GM19239 (cell line): ENCODE measurements at places on chromosomes 6 and 20.
A peak's percentile ranks its signal among the peaks of the same experiment; 100 is the strongest.

GRCh38 chr6:157283900-157284737, 39.2 kb downstream of the TMEM242 start:
- DNase-seq, result no peak

DNA sequence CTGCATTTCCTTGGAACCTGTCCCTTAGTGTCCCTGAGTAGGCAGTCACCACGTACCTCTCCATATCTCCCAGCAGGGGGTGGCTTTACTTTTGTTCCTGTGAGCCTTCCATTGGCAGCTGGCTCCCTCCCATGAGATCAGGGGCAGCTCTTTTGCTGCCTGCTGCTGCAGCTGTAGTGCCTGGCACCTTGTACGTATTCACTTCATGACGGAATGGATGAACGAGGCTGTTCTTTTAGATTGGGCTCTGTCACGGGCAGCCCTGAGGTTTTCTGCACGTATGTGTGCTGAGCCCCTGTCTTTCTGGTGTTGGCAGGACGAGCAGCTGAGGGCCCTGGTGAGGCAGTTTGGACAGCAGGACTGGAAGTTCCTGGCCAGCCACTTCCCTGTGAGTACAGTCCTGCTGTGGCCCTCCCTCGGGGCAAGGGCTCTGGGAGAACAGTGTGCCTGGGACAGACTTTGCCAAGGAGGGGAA, 14.6 kb downstream of the MYBL2 start:
- DNase-seq, result peak; percentile 36

- no peak for DNase-seq
These were observed 304.2 kb downstream of the ADGRG6 start for GRCh38 chr6:142605922-142606485.

GRCh38 chr6:131638013-131638412, 911 bp downstream of the ENPP3 start:
- DNase-seq, result no peak

DNA sequence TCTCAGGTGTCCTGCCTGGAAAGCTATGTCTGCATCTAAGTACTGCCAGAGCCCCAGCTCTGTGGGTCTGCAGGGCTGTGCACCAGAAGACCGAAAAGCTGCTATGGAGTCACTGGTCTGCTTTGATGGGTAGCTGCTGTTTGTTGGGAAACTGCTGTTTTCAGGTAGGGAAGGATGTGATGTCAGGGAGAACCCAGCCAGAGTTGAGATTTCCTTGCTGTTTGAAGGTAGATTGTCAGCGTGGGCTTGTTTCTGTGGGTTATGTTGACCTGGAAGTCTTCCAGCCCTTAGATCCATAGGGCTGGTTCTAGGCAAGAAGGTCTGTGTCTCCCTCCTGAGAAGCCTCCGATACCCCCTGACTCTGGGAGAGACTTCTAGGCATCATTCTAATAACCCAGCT, 12.2 kb upstream of the SHLD1 start:
- no peak for DNase-seq

- DNase-seq, result no peak
These were observed 29.9 kb downstream of the ADNP start for GRCh38 chr20:50901301-50901700.

DNA sequence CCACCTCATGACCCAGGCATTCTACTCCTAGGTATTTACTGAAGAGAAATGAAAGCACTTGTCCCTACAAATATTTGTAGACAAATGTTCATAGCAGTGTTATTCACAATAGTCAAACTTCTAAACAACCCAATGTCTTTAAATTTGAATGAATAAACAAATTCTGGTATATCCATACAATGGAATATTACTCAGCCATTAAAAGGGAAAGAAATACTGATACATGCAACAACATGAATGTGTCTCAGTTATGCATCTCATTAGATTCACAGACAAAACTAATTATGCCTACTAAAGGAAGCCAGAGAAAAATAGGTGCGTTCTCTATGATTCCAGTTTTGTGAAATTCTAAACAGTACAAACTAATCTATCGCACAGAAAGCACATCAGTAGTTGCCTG, 30.7 kb downstream of the MDFI start:
- DNase-seq, result no peak

- DNase-seq, result no peak
These were observed 232.3 kb downstream of the NFATC2 start for GRCh38 chr20:51310216-51310615.

GRCh38 chr6:36713846-36714245, 16.2 kb downstream of the RAB44 start:
- no peak for DNase-seq

DNA sequence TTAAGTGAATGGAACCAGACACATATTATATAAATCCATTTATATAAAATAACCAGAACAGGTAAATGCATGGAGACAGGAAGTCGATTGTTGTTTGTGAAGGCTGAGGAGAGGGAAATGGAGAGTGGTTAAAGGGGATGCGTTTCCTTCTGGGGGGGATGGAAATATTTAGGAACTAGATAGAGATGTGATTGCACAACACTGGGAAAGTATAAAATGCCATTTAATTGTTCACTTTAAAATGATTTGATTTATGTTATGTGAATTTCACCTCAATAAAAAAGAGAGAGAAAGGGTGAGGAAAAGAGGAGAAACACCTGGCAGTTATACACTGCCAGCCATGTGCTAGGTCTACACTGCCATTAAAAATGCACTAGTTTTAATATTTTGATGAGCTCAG, 312.6 kb downstream of the CD83 start:
- no peak for DNase-seq
